Stimulated activated effector memory CD8-positive, alpha-beta T cell treated with anti-CD3 and anti-CD28 coated beads, Interleukin-12 subunit alpha, Interleukin-12 subunit beta, amount 100 ng/mL, for 72 hours (primary cell): ENCODE measurements at places on chromosomes 11 and 22.

GRCh38 chr22:42780070-42780540 is 59.4 kb upstream of the A4GALT start:
- DNase-seq: peak; percentile 64

GRCh38 chr11:79406376-79406775 is 34.5 kb downstream of the TENM4 start:
- no peak for DNase-seq

GRCh38 chr11:75275581-75275980 is 35.0 kb downstream of the TPBGL start:
- DNase-seq: peak; percentile 38

DNA sequence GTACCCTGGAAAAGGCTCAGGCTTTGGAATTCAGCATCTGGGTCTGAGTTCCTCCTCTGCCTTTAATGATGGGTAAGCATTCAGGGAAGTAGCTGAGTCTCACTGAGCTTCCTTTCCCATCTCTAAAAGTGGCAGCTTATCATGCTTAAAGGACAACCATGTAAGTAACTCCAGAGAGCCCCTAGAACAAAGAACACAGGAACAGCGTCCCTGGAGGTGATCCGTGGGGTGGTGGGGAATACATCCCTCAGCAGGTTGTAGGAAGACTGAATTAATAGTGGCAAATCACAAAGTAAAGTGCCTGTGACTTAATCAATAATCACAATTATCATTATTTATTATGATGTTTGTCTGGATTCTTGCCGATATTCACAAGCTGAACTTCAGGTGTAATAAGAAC is 114.7 kb upstream of the ISX start:
- no peak for DNase-seq

DNA sequence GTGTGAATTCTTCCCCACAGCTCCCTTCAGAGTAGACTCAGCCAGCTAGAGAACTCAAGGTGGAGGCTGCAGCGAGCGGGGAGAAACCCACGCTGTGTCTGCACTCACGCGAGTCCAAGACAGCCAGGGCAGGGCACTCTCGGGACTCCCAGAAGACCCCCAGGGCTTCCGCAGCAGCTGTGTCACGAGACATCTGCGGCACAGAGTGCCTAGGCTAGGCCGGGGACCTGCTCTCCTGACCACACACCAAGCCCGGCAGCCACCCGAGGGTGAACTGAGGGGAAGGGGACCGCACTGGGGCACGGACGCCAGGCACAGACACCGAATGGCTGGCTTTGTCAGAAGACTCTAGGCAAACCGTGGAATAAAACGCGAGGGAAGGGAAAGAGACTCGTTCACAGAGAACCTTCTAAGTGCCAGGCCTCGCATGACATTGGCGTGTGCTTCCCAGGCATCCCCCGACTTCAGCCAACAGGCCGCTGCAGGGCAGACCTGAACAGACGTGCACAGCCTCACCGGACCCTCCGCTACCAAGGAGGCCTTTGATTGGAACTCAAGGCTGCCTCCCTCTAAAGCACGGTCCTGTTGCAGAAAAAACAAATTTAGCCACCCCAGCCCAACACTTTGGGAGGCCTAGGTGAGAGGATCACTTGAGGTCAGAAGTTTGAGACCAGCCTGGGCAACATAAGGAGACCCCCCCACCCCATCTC is 18.2 kb upstream of the MOB2 start:
- no peak for DNase-seq
